ENCODE measurements at places on chromosomes 3 and 15.

- no peak for DNase-seq
These were observed 36.3 kb downstream of the LRTM1 start for GRCh38 chr3:54891540-54891897.

- no peak for DNase-seq
These were observed 269.6 kb upstream of the CFAP20DC start for GRCh38 chr3:59319442-59319841.

DNA sequence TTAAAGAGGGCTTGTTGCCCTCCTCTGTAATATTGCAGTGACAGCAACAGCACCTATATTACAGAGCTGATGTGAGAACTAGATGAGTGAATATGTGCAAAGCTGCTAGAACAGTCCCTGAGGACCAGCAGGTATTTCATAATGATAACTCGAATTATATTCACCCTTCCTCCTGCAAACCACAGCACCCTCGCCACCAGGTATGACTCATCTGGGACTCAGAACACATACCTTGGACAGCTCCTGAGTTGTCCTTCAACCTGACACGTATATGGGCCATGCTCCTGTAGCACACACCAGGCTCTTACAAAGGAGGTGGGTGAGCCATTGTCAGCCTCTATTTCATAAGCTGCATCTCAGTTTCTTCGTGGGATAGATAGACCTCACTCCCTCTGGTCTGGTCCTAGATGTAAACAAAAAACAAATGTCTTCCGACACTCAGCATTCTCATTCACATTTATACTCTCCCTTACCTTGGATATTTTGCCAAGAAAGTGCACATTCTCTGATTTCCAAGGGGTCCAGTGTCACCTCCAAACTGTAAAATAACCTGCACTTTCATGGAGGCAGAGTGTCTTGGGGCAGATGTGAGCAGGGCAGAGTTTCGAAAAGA lies 124.5 kb downstream of the TLE3 start:
- no peak for DNase-seq

DNA sequence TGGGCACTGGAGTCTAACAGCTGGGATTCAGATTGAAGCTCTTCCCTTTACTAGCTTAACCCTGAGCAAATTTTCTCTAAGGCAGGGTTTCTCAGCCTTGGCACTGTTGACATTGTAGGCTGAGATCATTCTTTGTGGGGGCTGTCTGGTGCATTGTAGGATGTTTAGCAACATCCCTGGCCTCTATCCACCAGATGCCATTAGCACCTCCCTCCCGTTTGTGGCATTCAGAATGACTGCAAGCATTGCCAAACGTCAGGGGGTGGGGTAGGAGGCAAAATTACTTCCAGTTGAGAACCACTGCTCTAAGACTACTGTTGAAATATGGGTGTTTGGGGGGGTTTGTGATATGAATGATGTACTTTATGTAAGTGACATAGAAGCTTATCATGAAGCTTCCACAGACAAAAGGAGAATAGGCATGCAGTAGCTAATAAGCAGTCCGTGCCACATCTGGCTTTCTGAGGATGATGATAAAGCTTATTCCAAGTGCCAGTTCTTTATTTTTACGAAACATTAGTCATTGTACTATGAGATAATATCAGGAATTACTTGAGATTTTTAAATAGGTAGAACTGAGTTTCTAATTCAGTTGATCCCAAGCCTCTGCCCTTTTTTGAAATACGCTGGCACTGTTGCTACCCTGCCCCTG lies 39.3 kb downstream of the NKIRAS1 start:
- DNase-seq, result no peak

- no peak for DNase-seq
These were observed 512.3 kb upstream of the MDFIC2 start for GRCh38 chr3:70824773-70825172.

DNA sequence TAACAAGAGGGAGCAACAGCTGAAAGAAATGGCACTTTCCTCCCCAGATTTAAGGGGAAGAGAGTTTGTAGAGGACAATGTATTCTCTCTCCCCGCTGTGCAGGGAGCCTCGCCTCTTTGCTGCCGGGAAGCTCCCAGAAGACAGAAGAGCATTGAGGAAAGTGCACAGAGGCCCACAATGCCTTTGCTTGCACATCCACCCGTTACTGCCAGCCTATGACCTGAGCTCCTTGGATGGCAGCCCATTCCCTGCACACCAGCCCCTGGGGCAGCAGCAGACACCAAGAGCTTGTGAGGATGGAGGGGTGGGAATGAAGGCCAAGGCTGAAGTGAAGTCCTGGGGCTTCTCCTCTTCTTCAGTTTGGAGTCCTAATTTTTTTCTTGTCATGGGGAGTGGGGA lies 67.0 kb downstream of the CLDN11 start:
- no peak for DNase-seq

DNA sequence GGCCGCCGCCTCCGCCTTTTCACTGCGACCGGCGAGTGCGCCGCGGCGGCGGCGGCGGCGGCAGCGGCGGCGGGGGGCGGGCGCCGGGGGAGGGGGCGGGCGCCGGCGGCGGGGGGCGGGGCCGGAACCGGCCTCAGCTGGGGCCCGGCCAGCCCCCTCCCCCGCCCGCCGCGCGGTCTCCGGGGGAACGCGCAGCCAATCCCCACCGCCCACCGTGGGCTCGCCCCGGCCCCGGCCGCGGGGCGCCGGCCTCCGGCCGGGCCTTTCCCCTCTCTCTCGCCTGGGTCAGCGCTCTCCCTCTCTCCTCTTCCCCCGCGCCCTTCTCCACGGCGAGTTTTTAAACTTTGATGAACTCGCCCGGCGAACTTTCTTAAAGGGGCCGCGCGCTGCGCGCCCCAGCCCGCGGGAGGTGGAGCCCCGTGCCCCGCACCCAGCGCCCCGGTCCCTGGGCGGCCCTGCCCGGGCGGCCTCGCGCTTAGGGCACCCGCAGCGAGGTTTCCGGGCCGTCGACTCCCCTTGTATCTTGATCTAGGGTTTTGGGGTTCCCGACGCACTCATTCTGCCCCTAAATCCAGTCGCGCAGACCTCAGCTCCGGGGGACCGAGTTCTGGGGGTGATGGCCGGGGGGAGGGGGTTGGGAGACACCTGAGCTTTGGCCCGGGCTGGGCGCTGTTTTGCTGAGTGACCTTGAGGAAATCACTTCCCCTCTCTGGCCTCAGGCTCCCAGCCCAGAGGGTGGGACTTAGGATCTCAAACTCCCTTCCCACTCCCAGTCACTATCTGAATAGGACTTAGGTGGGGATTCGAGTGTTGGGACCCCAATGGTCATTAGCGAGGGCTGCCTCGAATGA lies at the start of gene RBPMS2:
RBPMS2 (minus strand) TSS at position 39 of the 851 bp plus-strand sequence. CDS start 270 bp downstream, outside the sequence.
- DNase-seq, result no peak

DNA sequence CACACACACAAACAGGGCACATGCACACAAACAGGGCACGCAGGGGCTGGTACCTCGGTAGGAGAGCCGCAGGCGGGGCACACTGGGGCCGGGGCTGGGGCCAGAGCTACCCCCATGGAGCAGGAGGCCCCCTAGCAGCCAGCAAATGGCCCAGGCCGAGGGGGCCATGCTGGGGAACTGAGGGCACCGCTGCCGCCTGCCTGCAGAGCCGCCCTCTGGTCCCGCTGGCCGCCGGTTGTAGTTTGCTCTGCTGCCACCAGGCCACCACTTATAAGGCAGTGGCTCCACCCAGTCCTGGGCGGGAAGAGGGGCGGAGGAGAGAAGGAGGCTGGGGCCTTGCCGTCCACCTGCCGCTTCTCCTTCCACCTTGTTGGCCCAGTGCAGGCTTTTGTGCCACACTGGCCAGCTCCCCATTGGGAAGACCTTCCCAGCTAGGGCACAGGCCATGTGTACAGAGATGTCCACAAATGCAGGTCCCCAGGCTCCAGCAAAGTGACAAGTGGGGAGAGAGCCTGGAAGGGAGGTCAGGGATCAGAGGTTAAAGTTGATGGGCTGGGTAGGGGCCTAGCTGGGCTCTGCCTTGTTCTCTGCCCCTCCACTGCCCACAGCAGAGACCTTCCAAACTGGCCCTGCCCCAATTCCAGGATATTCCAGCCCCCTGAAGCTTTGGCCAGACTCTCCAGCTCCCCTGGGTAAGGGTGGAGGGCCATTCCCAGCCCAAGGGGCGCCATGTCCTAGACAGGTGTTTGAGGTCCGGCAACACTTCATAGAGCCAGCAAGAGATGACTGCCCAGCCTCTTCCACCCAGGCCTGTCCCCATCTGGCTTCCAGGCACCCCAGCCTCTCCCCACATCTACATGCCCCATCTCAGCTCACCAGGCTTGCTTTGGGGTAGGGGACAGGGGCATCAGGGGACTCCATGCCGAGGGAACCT lies at the start of gene SEMA3G:
SEMA3G (minus strand) TSS at position 244 of the 934 bp plus-strand sequence; CDS start at position 168, 76 bp downstream.
- DNase-seq, result peak; percentile 20

- no peak for DNase-seq
These were observed 75.9 kb downstream of the RFTN1 start for GRCh38 chr3:16437640-16438039.

DNA sequence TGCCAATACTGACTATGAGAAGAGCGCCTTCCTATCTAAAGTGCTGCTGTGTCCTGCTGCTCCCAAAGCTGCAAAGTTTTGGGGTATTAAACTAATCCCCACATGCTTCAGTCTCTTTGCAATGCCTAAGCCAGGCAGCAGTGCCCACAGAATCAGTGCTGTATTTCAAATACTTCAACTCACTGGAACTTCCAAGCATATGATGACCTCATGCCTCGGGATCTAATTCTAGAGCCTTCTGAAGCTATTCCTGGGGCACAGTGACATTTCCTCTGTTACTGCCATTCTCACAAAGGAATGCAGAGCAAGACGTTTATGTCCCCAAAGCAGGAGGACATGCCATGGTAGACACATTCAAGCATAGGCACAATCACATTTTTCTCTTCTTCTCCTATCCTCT lies 78.5 kb downstream of the CD200 start:
- no peak for DNase-seq

GRCh38 chr3:14319654-14320182 lies 82.7 kb upstream of the SLC6A6 start:
- DNase-seq, result no peak

- DNase-seq, result no peak
These were observed 15.9 kb upstream of the ZBTB38 start for GRCh38 chr3:141352262-141352984.

DNA sequence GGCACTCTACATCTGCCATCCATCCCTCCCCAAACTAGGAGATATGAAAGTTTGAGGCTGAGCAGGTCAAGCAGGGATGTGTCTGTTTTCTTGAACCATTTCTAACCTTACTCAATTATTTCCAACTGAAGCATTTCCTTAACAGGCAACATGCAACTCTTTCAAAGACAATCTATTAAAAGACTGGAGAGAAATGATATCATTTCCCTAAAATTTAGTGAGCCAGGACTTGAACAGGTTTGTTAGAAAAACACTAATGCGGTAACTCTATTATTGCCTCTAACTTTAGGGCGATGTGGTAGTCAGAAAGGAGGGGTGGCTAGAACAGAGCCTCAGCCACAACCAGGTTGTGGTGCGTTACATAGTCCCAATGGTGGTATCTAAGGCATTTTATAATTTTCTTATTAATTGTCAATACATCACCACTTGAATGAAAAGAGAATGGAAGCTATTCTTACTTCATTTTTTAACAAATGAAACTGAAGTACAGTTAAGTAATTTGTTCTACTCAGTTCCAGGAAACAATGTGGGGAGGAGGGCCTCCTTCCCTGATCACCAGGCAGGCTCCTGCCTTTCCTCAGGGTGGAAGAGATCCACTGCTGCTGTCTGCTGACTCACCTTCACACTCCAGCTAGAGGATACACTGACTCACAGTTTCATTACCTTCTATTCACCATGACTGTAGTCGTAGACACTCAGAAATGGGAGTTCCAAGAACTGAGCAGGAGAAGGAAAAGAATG lies 22.8 kb downstream of the MYO1E start:
- no peak for DNase-seq

DNA sequence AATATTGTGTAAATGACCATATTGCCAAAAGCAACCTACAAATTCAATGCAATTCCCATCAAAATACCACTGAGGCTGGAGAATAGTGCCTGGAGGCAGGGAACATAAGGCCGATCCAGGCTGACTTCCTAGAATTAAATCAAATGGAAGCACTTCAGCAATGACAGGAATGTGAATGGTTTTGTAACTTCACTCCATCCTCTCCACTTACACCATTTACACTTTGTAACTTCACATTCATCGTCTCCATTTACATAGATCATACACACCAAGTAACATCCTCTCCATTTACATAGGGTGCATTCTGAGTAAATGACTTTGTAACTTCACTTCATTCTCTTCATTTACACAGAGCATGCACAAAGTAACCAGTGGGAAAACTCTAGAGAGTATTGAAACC lies 11.6 kb downstream of the STRIT1 start:
- no peak for DNase-seq

- no peak for DNase-seq
These were observed 231.9 kb upstream of the DPPA4 start for GRCh38 chr3:109569135-109569846.

GRCh38 chr3:4846543-4846942 lies 132.7 kb upstream of the BHLHE40 start:
- DNase-seq, result no peak

DNA sequence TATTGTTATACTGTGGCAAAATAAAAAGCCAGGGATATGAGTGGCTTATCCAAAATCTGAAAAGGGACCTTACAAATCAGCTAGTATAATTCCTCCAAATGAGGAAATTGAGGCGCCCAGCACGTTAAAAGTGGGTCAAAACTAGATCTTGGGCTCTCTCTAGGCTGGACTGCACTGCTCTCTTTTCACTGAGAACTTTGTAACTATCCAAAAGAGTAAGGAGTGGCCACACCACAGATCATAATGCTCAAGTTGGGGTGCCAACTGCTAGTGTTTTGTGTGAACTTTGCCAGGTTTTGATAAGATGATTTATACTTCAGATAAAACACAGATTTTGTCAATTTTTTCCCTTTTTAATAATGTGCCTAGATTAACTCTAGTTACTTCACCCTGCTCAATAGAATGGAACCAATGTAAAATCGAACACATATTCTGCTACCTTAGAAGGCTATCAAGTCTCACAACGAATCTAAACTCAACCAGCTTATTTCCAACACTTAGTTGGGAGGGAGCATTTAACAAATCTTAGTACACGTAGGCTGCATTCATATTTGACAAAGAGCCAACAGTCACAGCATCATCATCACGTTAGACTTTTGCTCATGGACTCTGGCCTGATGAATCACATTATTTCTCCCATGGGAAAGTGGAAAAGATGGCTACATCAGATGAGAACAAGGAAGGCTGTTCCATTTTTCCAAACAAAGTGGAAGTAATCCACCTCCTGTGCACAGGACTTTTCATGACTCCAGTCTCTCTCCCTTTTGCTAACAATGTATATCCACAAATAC lies 64.4 kb downstream of the ABI3BP start:
- DNase-seq, result no peak

Measured in stimulated activated CD8-positive, alpha-beta memory T cell treated with anti-CD3 and anti-CD28 coated beads, Interleukin-7, amount 100 ng/mL, for 1 hour (primary cell).